ENCODE measurements at places on chromosomes 2 and 18.

GRCh38 chr2:230928701-230929380, 3.8 kb upstream of the GPR55 start:
- no peak for DNase-seq

DNA sequence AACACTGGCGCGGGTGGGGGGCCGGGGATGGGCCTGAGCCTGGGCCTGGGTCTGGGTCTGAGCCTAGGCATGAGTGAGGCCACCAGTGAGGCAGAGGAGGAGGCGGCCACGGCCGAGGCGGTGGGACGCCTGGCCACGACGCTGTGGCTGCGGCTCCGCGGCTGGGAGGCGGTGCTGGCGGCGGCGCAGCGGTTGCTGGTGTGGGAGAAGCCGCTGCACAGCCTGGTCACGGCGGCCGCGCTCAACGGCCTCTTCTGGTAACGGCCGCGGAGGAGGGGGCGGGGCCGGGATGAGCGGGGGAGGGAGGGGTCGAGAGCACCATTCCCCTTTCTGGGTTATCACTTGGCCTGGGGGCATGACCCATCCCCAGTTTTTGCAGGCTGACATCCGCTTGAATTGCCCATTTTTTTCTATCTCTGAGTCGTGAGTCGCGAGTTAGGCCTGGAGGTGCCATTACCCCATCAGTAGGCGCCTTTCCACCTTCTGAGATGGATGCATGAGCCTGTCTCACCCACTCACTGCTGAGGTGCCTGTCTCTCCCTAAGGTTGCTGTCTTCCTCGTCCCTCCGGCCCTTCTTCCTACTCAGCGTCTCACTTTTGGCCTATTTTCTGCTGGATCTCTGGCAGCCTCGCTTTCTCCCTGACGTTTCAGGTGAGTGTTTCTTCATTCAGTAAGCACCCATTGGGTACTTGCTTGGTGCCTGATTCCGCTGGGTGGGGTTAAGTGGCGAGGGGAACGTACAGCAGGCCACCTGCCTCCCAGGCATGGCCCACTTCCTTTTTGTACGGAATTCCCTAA, 501 bp downstream of the RETREG2 start:
- no peak for DNase-seq

- no peak for DNase-seq
Measured at GRCh38 chr2:44940732-44941464, 604 bp upstream of the SIX3 start.

- no peak for DNase-seq
Measured at GRCh38 chr2:117470311-117471095, 344.0 kb upstream of the DDX18 start.

Data from foreskin keratinocyte (primary cell).